ENCODE measurements at places on chromosomes 12 and 14.

GRCh38 chr12:38328306-38328895 is 11.8 kb downstream of the ALG10B start:
- peak; percentile 9 for DNase-seq

GRCh38 chr14:31990926-31991572 is 86.1 kb upstream of the ARHGAP5 start:
- DNase-seq, result no peak

- no peak for DNase-seq
Observed at GRCh38 chr14:22821193-22822015, 6.2 kb upstream of the SLC7A7 start.

DNA sequence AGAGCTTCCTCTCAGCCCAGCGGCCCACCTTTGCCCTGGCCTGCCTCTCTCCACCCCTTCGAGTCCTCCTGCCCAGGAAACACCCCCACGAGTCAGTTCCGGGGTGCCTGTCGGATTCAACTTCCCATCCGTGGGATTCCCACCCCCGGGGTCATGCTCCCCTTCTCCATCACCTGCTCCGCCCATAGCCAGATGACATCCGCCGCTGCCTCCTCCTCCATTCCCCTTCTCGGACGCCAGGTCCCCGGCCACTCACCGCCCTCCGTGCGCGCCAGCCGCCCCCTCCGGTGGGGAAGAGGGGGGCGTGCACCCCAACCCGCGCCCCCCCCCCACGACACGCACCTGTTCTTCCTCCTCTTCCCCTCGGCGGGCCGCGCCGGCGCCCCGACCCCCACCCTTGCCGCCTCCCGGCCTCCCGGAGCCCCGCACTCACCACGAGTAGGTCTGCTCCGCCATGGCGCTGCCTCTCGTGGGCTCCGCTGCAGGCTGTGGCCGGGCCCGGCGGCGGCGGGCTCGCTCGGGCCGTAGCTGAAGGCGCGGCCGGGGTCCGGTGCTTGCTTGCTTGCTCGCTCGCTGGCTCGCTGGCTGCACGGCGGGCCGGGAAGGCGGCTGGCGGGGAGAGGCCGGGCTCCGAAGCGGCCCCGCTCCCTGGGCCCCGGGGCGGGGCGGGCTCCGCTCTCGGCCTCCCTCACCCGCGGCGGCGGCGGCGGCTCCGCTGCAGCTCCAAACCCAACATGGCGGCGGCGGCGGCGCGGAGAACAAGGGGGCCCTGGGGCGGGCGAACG is 554 bp downstream of the SPPL3 start:
- DNase-seq, result peak; percentile 35

- no peak for DNase-seq
Observed at GRCh38 chr14:100824901-100825712, 811 bp upstream of the MEG3 start.

DNA sequence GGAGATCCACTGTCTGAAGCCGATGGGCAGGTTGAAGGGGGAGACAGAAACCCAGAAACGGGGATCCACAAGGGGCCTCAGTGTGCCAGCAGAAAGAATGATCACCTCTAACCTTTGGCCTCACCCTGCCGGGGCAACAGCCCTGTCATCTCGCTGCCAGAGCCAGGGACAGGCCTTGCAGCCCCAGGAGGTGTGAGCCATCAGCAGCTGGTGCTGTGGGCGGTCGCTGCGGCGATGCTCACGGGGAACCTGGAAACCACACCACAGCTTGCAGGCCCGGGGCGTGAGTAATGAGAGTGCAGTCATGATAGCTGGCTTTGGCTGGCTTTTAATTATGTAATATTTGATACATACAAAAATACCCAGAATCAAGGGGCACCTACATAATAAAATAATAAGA is 4.7 kb upstream of the TTC7B start:
- peak; percentile 45 for DNase-seq

GRCh38 chr14:32419429-32419828 is 90.3 kb downstream of the AKAP6 start:
- no peak for DNase-seq

DNA sequence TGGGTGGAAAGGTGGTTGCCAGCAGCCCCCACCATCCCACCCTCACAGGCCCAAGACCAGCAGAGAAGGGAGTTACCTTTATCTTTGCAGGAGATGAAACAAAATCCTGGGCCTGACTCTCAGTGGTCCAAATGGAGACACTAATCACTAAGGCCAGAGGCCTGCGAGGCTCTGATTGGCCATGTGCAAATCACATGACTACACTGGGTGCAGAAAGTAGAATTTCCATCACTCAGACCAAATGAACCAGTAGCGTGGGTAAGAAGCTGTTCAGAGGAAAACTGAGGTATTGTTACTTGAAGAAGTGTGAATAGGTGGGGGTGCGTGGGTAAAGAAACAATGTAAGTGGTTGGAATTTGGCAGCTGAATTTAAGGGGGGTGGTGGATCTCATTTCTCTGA is 20.2 kb upstream of the PPP1CC start:
- no peak for DNase-seq

DNA sequence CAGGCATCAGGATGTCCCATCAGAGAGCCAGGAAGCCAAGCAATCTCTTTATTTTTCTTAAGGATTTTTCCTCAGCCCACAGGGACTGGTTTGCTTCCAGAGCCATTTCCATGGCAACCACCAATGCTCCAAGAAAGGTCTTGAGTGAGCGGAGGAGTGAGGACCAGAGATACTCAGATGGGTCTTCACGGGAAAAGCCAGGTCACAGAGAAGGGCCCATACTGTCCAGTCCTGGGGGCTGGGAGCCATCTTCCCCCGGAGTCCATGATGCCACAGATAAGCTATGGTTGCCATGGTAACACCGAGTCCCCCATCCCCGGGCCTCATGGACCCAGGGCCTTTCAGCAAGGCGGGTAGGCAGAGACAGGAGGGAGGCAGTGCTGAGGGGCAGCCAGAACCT is 28.6 kb downstream of the CMKLR1 start:
- DNase-seq, result no peak

GRCh38 chr14:28612414-28612813 is 154.2 kb upstream of the FOXG1 start:
- DNase-seq, result no peak

- DNase-seq, result peak; percentile 40
Observed at GRCh38 chr12:6605421-6606330, 1.5 kb downstream of the CHD4 start.

GRCh38 chr12:67650388-67651131 is 2.0 kb downstream of the DYRK2 start:
- DNase-seq, result peak; percentile 20

GRCh38 chr12:69052613-69053408 is 119.8 kb upstream of the CPM start:
- DNase-seq, result peak; percentile 54

GRCh38 chr14:23344481-23344880 is 8.2 kb downstream of the SLC22A17 start:
- peak; percentile 3 for DNase-seq

DNA sequence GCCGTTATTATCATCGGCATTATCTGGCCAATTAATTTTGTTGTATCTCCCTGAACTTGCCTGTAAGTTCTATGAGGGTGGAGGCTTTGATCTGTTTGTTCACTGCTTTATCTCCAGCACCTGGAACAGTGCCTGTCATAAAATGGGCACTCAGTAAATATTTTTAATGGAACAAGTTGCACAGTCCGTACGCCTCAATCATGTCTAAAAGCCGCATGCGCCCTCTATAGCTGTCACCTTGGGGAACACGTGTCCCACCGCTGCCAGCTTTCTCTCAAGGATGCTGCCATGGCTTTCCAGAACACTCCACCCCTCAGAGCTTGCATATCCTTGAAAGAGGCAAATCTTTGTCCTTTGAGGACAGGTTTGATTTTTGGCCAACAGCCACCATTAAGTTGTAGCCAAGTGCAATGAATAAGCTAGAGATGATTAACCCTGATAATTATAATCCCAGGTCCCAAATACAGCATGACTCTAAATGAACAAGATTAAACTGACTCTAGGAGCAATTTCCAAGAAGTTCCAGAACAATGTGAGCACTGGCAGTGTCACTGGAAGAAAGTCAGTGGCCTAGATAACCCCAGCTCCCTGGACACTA is 55.1 kb downstream of the ERH start:
- no peak for DNase-seq

DNA sequence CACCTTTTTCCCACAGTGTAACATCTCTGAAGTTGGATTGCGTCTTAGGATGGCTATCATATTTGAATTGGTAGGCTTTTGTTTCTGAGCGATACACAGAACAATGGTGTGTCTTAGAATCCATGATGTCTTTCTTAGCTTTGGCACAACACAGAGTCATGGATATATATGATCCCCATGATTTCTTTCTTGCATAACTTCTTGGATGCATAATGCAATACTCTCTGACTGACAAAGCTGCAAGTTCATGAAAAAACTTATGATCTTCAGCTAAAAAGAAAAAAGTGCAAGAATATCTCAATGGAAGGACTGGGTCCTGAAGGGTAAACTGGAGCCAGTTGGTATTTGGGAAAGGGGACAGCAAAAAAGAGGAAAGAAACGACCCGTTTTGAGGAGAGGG is 48.1 kb downstream of the VWF start:
- DNase-seq, result no peak

GRCh38 chr12:67758119-67758518 is 109.6 kb downstream of the DYRK2 start:
- DNase-seq, result no peak

DNA sequence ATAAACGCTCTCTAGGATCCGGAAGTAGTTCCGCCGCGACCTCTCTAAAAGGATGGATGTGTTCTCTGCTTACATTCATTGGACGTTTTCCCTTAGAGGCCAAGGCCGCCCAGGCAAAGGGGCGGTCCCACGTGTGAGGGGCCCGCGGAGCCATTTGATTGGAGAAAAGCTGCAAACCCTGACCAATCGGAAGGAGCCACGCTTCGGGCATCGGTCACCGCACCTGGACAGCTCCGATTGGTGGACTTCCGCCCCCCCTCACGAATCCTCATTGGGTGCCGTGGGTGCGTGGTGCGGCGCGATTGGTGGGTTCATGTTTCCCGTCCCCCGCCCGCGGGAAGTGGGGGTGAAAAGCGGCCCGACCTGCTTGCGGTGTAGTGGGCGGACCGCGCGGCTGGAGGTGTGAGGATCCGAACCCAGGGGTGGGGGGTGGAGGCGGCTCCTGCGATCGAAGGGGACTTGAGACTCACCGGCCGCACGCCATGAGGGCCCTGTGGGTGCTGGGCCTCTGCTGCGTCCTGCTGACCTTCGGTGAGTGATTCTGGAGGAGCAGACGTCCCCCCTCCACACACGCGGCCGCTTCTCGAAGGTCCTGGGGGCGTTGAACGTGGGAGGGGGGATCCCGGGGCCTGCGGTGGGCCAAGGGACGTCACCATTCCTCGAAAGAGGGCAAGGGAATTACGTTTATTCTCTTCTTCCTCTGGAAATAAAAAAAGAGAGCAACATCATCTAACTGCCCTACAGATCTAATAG is at the start of gene HSP90B1:
HSP90B1 (plus strand) TSS at position 377 of the 753 bp plus-strand sequence; CDS start at position 483, 106 bp downstream.
- DNase-seq, result peak; percentile 98

- no peak for DNase-seq
Observed at GRCh38 chr12:5375547-5376295, 56.2 kb upstream of the NTF3 start.

- no peak for DNase-seq
Observed at GRCh38 chr14:90547968-90548367, 151.1 kb downstream of the CALM1 start.

DNA sequence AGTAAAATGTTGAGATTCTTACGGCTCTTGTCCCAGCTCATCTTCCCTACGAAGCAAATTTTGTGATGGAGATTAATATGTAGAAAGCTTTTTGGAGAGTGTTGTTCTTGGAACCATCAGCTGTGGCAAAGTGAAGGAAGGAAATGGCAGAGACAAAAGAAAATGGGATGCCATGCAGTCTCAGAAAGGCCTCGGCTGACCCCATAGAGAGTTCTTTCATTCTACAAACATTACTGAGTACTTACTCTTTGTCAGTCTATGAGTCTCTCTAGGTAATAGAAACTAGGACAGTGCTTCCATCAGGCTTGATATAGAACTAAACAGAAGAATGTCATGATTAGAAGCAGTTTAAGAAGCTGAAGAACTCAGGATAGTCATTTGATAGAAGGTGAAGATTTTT is 134.1 kb downstream of the PLEKHA5 start:
- no peak for DNase-seq

GRCh38 chr12:47280543-47281300 is 201.0 kb upstream of the AMIGO2 start:
- no peak for DNase-seq

DNA sequence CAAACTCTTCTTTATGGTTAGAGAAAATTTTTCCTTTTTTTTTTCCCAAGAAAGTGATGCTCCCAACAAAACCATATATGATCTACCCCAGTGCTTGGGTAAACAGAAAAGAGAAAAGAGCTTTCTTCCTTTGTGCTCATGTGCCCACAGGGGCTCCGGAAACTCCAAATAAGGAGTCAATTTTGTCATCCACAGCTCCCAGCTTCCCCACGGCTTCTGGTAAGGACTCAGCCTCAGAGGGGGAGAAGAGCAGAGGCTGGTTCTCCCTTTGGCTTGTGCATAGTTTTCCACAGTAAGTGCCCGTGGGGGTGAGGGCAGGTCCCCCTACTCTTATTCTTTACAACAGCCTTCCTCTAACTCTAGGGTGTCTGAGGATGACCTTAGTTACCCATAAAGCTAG is 13.3 kb upstream of the RGS6 start:
- DNase-seq, result no peak

DNA sequence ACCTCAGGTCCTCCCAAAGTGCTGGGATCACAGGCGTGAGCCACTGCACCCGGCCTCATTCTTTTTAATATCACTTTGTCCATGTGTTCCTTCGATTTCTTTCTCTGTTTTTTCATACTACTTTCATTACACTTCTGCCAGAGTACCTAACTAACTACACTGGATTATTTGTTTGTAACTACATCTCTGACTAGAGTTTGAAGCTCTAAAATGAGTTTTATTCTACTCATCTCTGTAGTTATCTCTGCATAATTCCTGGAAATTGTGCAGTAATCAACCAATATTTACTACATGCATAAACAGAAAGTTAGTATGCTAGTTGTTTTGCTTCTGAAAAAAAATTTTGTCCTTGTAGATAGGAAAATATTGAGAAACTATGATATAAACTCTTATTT is 15.2 kb downstream of the KLRK1 start:
- DNase-seq, result no peak
